T-helper 17 cell (primary cell): ENCODE measurements at places on chromosomes 6 and 20. TPM values are rescaled to one million over a fixed set of nuclear protein-coding genes. Genes with fewer than 3 reads are reported as not detected.

C6orf141 gene
- not detected for total RNA-seq

DDO gene
- total RNA-seq = 0.21 TPM

PLN gene
- not detected for total RNA-seq

EFCAB8 gene
- total RNA-seq = 1.8 TPM
